Thymus (tissue), 14 donors: ENCODE measurements at places on chromosomes 4 and X.

GRCh38 chr4:31088600-31089230 lies 368.5 kb downstream of the PCDH7 start:
- no peak for DNase-seq

- DNase-seq: no peak
Measured at GRCh38 chrX:13198056-13198761, 121.6 kb downstream of the ATXN3L start.

DNA sequence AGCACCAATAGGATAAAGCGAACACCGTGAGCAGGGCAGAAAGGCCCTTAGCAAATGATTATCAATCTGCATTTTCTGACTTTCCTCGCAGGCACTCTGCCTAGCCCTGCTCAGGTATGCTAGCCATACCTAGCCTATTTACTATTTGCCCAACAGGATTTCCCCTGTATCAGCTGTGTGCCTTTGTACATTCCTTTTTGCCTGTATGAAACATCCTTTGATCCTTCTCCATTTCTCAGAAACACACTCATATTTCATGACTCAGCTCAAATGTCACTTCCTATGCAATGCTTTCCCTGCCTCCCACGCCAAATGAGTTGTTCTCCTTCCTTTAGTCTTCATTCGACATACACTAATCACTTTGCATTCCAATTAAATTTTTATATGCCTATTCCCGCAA lies 37.2 kb downstream of the PCDH7 start:
- no peak for DNase-seq

- DNase-seq: no peak
Measured at GRCh38 chr4:19346636-19347035, 905.1 kb upstream of the SLIT2 start.

DNA sequence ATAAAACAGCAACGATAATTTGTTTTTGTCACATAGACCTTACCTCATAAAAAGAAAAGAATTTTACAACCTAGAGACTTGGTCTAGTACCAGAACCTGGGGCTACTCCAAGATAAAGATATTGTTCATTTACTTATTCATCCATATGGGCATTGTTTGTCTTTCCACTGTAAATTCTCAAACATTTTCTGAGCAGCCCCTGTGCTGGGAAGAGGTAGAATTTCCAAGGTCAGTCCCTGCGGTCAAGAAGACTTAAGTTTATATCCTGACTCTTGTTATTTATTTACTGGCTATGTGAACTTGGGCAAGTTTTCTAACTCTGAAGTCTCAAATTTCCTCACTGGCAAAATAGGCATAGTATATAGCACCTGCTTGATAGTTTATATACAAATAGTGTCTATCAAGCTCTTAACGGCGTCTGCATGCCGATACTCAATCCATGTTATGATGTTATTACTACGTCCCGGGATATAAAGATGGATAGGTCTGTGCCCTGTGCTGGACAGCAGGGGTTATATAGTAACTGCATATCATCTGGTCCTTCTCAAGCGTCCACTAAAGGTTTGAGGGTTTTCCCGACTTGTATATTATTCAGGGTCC lies 222.1 kb upstream of the TAPT1 start:
- DNase-seq: no peak

GRCh38 chr4:153232768-153233167 lies 28.5 kb downstream of the TRIM2 start:
- no peak for DNase-seq

- DNase-seq: no peak
Measured at GRCh38 chr4:182582245-182582644, 334.9 kb downstream of the DCTD start.

DNA sequence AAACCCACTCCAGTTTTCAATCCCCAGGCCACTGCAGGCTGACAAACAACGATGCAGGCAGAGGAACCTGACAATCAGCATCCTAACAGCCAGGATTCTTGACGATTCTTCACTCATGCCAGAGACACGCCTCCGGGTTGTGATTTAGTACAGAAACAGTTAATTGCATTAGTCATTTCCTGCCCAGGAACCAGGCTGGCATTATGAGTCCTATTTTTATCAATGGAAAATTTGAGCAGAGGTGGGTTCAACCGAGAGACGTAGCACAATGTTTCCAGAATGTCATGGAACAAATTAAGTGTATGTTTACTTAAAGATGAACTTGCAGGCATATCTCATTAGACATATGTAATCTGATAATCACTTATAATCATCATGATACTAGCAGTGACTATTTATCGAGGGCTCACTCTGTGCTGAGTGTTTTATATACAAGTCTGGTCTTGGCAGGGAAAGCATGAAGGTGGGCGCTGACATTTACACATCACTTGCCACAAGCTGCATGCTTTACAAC lies 159.7 kb downstream of the NSUN7 start:
- no peak for DNase-seq

- no peak for DNase-seq
Measured at GRCh38 chr4:106270736-106271135, 45.3 kb downstream of the TBCK start.

- DNase-seq: no peak
Measured at GRCh38 chr4:113979148-113979904, at the start of gene ARSJ. Gene ARSJ (minus strand): TSS chr4:113979647. CDS start chr4:113978834, 813 bp downstream.

DNA sequence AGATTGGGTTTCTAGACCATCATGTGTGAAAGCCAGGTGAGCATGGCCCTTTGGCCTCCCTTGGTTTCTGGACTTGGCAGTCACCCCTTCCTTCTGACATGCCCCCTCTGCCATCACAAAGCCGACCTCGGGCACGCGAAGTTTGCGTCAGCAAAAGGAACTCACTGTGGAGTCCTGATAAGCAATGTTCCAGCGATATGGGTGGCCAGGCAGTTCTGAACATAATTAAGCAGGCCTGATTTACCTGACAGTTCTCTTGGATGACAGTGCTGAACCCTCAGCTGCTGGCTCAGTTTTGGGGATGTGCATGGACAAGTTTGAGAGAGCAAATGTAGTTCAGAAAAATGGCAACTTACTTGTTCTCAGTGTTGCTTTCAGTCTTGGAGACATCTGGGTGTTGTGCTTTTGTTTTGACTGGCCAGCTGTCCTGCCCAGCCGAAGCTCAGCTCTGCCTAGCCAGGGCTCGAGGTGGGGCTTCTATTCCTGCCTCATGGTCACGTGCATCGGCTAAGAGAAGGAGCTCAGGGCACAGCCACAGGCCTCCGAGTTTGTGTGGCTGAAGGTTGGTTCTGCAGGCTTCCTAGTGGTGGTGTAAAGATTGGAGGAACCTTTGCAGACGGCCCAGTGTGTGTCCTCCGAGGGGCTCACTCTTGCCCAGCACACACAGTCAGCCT lies 78.3 kb downstream of the CLDN34 start:
- DNase-seq: no peak

GRCh38 chrX:40457406-40457805 lies 123.4 kb upstream of the ATP6AP2 start:
- DNase-seq: no peak

DNA sequence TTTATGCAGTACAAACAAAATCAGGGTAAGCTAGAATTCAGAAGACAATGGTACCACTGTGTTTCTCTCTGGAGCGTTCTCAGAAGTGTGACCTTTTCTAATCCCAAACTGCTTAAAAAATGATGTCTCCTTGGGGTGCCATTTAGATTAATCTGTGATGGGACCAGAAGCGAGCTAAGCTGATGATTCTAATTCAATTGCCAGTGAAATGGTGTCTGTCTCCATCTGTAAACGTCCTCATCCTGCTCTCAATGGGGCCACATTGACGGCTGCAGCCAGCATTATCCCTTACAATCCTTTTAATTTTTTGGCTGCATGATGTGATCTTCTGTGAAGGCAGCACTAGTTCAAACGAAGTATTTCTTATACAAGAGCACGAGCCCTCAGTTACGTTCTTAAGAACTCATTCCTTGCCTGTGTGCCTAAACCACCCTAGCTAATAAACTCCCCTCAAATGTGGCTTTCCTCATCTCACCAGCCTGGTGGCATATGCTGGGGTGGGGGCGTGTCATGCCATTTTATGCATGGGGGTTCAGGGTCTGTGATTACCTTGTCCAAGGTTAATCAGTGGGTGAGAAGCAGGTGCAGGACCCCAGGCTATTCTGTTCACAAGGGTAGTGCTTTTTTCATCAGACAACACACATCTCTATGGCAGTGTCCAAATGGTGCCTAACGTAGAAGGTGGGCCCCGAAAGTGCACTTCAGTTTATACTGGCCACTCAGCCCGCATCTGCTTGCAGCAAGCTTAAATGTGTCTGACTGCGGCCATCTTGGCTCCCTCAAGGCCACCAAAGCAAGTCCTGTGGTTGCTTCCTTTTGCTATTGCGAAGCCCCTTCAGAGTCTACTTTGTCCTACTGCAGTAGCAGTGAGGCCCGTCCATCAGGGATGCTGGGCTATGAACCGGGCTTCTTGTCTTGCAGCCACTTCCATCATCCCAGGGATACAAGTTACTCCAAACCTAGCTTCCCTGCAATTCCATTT lies 45.7 kb upstream of the SLC2A9 start:
- DNase-seq: no peak

DNA sequence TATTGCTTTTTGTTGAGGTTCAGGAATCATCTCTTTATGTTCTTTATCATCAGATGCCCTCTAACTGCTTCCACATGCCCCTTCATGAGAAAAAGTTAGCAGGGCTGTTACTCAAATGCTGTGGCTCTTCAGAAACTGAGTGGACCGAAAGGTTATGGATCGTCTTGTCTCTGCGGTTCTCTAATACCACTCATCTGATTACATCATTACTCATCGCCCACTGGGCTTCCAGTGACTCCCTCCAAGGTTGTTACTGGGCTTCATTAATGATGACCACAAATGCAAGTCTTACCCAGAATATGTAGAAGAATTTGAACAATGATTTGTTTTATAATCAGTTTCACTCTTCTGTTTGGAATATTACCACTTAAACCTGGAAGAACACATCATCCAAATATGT lies 67.7 kb downstream of the RWDD4 start:
- no peak for DNase-seq

DNA sequence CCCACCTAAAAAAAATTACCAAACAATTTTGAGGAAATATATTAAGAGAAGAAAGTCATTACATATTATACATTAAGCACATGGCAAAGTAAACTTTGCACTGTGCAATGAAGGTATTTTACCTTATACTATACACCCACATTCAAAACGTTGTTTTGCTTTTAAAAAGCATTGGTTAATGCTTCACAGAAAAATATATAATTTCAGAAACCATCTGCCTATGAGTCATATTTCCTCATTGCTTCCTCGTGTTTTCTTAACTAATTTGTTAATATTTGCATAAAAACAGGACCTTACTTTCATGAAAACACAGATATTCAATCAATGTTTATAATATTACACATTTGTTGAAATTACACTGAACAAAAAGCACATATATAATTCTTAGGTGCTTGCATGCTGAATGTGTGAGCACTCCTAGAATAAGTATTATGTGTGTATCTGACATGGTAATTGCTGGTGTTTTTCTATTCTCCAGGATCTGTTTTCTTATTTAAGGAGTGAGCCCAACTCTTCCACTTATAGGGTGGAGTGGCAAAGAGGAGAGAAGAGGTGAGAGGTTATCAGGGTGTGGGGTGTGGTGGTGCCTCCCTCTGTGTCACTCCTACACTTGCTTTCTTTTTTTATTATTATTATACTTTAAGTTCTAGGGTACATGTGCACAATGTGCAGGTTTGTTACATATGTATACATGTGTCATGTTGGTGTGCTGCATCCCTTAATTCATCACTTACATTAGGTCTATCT lies 95.1 kb upstream of the IQCM start:
- no peak for DNase-seq

DNA sequence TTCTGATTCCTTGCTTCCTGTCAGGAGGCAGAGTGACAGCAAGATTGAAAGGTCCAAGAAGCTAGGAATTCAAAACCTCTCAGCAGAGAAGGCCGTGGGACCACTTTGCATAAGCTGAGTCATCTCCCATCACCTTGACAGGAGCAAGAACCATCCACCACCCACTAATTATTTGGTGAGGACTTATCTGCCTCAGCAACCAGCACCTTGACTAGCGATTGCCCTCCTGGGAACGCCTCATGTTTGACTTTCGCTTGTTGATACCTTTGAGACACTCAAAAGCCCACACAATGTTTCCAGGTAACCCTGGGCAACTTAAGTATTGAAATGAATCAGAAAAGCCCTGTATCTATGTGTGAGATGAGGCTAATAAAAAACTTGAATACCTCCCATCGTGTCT lies 233.5 kb upstream of the GYPA start:
- DNase-seq: no peak

GRCh38 chr4:148951346-148951745 lies 509.1 kb upstream of the NR3C2 start:
- DNase-seq: no peak

DNA sequence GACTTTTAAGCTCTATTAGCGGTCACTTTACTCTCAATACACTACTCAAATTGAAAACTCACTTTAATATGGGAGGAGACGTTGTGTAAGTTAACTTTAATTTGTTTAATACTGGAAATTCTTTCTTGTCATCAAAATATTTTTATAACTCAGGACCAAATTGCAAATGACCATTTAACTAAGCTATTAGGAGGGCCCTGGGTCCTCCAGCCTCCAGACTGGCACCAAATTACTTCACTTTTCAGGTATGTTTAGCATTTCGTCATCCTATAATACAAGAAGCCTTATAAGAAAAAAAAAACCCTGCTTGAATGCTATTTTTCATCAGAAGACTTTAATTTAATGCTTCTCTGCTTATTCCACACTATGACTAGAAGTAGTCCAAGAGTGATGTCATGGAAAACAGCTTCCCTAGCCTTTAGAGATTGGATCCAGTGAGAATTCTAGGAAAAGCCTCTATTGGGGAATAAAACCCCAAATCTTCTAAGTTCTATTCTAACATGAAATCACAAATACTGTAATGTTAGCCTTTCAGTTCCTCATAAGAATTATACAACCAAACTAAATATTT lies 6.6 kb downstream of the KLHL15 start:
- DNase-seq: no peak

DNA sequence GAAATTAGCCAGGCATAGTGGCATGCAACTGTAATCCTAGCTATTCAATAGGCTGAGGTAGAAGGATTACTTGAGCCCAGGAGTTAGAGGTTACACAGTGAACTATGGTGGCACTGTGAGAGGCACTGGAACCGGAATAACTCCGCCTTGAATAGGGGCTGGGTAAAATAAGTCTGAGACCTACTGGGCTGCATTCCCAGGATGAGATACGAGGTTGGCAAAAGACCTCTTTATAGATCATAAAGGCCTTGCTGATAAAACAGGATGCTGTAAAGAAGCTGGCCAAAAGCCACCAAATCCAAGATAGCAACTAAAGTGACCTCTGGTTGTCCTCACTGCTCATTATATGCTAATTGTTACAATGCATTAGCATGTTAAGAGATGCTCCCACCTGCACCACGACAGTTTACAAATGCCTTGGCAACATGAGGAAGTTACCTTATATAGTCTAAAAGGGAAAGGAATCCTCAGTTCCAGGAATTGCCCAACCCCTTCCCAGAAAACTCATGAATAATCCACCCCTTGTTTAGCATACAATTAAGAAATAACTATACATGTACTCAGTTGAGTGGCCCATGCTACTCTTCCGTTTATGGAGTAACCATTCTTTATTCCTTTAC lies 88.6 kb downstream of the CENPC start:
- no peak for DNase-seq
